Body of pancreas (tissue), 4 donors: ENCODE measurements at places on chromosomes 2 and 18.

GRCh38 chr2:65429786-65430602, 2.4 kb downstream of the SPRED2 start:
- H3K4me3 ChIP-seq = peak overlapping the region; percentile 99
- DNase-seq = peak; percentile 68

GRCh38 chr2:167708998-167709397, 538.4 kb downstream of the STK39 start:
- DNase-seq = no peak
- no peaks in the 10 kb centered on the region for H3K36me3 ChIP-seq
- H3K27me3 ChIP-seq = no peaks in the 10 kb centered on the region
- H3K27ac ChIP-seq = no peak overlapping the region

DNA sequence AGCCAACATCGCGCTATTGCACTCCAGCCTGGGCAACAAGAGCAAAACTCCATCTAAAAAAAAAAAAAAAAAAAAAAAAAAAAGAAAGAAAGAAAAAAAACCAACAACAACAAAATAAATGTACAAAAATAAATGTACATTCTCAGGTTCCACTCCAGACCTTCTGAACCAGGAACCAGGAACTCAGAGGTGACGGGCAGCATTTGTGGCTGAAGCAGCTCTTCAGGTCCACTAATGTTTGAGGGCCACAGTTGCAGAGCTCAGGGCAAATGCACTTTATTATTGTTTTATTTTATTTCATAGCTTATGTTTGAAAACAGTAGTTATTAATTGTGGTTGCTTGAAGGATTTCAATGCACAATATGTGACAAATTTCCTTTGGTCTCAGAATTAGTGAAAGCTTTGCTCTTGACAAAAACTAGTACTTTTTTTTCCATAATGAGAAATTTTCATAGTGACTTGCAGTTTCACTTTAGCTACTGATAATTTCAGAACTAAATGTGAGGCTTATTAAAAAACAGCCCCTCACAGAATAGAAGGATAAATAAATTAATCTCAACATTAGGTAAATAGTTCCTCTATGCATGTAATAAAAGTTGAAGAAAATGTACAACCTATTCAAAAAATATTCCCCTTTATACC, 378.4 kb upstream of the SPHKAP start:
- H3K36me3 ChIP-seq = no peaks in the 10 kb centered on the region
- no peak overlapping the region for H3K27ac ChIP-seq

GRCh38 chr2:3532941-3533340, 13.6 kb upstream of the ADI1 start:
- peaks cover 14% of the 10 kb centered on the region for H3K4me1 ChIP-seq
- no peak overlapping the region for H3K4me3 ChIP-seq
- no peak for DNase-seq
- H3K36me3 ChIP-seq = no peaks in the 10 kb centered on the region

DNA sequence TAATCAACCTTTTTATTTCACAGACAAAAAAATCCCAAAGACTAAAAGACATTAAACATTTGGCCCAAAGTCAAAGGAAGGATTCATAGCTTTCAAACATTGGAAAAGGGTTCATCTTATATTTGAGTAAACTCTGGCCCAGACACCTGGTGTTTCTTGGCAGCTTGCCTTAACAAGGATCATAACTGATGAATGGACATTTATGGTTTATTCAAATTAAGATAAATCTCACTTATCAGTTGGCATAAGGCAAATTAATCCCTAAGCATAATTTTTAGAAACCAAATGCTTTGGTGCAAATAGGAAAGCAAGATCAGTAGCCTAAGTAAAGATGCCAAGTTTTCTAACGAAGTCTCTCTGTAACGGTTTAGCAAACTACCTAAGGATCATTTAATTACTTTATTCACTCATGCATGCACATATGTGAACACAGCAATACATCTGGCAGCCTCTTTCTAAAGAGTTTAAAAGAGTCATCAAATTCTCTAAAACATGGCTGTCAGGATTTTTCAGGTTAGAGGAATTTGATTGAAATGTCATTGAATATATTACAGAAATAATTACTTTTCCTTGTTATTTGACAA, 323.4 kb upstream of the RBMS1 start:
- H3K36me3 ChIP-seq = no peaks in the 10 kb centered on the region
- no peak overlapping the region for H3K4me3 ChIP-seq
- H3K27me3 ChIP-seq = no peaks in the 10 kb centered on the region

DNA sequence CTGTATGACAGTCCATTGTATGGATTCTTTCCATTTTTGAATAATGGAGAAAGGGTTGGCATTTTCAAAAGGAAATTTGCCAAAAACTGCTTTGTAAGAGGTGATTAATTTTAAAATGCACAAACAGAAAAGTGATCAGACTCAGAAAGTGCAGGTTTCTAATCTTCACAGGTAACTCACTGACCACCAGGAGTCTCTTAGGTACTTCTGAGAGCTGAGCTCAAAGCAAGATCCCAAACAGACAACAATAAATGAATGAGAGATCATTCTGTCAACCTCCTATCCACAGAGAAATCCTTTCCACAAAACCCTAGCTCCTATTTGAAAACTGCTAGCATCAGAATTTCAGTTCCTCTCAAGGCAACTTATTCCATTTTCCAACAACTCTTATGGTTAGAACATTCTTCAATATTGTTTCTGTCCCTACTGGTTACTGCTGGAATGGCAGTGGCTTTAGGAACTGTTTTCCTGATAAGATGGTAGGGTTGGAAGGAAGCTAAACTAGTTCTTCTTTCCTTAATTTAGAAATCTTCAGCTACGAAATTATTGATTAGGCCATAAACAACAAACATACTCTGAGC, 20.6 kb upstream of the HAAO start:
- no peaks in the 10 kb centered on the region for H3K27me3 ChIP-seq
- H3K4me1 ChIP-seq = peaks cover 23% of the 10 kb centered on the region
- no peaks in the 10 kb centered on the region for H3K36me3 ChIP-seq
- H3K4me3 ChIP-seq = no peak overlapping the region
- H3K27ac ChIP-seq = no peak overlapping the region

- no peaks in the 10 kb centered on the region for H3K36me3 ChIP-seq
- H3K4me3 ChIP-seq = peak overlapping the region; percentile 91
- DNase-seq = no peak
- H3K27ac ChIP-seq = peak overlapping the region; percentile 92
- H3K4me1 ChIP-seq = peaks cover 26% of the 10 kb centered on the region
Observed at GRCh38 chr2:175168564-175168945, 552 bp upstream of the ATF2 start.

GRCh38 chr2:54750040-54750439, 26.6 kb downstream of the EML6 start:
- no peaks in the 10 kb centered on the region for H3K27me3 ChIP-seq
- H3K27ac ChIP-seq = no peak overlapping the region
- no peaks in the 10 kb centered on the region for H3K4me1 ChIP-seq
- H3K4me3 ChIP-seq = no peak overlapping the region

- H3K4me3 ChIP-seq = no peak overlapping the region
- H3K27me3 ChIP-seq = no peaks in the 10 kb centered on the region
- no peaks in the 10 kb centered on the region for H3K36me3 ChIP-seq
- H3K4me1 ChIP-seq = no peaks in the 10 kb centered on the region
- H3K27ac ChIP-seq = no peak overlapping the region
- no peak for DNase-seq
Observed at GRCh38 chr18:67342159-67342558, 174.4 kb downstream of the DSEL start.

- no peaks in the 10 kb centered on the region for H3K36me3 ChIP-seq
- H3K27me3 ChIP-seq = no peaks in the 10 kb centered on the region
- DNase-seq = no peak
- H3K27ac ChIP-seq = no peak overlapping the region
- H3K4me3 ChIP-seq = no peak overlapping the region
- H3K4me1 ChIP-seq = no peaks in the 10 kb centered on the region
Observed at GRCh38 chr18:79440316-79441110, 44.8 kb downstream of the NFATC1 start.

DNA sequence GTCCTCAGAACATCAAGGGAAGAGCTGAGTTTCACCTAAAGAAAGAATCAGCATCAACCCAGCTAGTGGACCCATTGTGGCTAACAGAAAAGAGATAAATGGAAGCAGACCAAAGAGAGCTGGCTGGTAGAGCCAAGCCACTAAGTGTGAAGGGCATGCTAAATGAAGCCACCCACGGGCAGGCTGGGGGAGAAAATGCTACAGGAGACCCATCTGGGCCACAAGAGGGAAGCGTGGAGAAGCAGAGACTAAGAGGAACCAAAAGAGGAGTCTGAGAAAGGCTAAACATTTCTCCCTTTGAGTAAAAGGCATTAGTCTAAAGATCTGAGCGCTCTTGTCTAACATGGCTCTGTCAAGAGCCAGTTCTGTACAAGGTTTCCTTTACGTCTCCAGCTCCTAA, 15.8 kb downstream of the CWC22 start:
- no peak for DNase-seq
- H3K4me3 ChIP-seq = no peak overlapping the region
- H3K27ac ChIP-seq = no peak overlapping the region
- peaks cover 10% of the 10 kb centered on the region for H3K4me1 ChIP-seq
- H3K27me3 ChIP-seq = no peaks in the 10 kb centered on the region

DNA sequence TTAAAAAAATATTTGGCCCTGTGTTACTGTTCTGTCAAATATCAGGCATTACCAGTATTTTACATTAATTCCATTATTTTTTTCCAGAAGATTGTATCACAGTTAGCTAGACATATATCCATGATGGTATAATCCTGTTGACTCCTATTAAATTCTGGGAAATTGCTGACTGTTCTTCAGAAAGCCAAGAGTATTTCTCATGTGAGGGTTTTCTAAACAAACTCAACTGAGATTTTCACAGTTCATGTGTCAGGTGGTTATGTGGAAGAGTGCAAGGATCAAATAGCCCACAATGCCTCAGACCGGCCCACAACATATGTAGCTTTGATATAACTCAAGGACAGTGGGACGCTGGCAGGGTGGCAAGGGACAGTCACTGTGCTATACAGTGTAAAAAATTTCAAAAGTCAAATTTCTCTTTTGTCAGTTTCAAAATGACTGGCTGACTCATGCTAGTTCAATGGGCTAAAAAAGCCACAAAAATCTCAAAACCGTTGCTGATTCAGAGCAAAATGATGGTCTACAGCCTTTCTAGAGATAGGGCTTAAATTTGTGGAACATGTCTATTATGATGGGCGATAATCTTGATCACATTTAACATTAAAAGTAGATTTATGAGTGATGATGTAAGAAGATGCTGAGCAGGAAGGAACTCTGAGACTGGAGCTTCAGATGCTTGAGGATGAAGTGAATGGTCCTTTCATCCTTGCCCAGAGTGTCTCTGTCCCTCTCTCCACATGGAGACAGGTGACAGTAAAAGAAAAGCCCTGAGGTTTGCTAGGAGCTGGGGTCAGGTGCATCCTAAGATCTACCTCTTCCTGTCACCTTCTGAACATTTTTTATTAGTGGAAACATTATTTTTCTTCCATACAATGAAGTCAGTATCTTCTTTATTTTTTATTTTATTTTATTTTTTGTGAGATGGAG, 175.8 kb upstream of the PIEZO2 start:
- DNase-seq = no peak
- H3K27ac ChIP-seq = no peak overlapping the region
- H3K4me1 ChIP-seq = peaks cover 10% of the 10 kb centered on the region
- no peaks in the 10 kb centered on the region for H3K36me3 ChIP-seq
- no peaks in the 10 kb centered on the region for H3K27me3 ChIP-seq

GRCh38 chr2:235661167-235661937, 167.5 kb downstream of the AGAP1 start:
- peaks cover 29% of the 10 kb centered on the region for H3K4me1 ChIP-seq
- H3K36me3 ChIP-seq = no peaks in the 10 kb centered on the region
- no peak overlapping the region for H3K27ac ChIP-seq
- no peaks in the 10 kb centered on the region for H3K27me3 ChIP-seq
- H3K4me3 ChIP-seq = no peak overlapping the region

DNA sequence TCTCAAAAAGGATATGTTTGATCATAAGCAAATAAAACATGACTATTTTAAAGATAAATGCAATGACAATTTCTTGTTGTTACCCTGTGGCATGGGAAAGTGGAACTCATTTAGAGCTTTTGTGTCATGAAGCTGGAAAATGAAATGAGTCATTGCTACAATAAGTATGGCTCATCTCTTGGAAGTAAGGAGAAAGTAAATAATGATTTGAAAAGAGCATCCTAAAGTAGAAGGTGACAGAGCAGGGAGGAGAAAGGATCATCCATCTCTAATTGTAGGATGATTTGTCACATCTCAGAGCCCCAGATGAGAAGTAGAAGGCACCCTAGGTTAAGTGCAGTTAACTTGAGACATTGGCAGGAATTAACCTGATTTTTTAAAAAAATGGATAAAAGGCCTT, 200.5 kb downstream of the CPS1 start:
- peaks cover 20% of the 10 kb centered on the region for H3K4me1 ChIP-seq
- H3K4me3 ChIP-seq = no peak overlapping the region
- no peaks in the 10 kb centered on the region for H3K27me3 ChIP-seq

DNA sequence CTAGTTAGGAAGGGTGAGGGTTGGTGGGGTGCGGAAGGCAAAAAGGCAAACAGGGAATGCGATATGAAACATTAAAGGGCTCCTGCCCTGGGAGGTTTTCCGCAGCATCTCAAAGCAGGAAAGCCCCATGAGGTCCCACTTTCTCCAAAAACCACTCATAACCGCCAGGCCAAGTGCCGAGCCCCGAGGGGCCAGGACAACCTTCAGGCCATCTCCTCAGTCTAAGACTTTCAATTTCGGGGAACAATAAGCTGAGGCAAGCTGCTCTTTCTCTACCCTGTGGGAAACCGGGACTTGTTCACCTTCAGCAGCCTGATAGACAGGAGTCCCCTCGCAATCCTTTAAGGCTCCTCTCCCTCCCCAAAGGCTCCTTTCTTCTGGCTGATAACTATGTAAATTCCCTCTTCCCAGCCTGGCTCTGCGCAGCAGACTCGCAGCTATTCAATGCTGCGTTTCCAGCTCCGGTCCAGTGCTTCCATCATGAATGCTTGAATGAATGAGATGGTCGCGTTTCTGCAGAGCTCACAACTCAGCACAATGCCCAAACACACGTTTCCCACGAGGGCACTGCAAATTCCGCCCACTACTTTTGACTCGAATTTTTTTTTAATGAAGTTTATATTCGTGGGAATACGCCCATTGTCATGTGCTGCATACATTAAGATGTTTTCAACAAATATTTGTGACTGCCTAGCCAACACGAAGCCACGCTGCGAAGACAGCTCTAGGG, 1.4 kb downstream of the LAMA1 start:
- peaks cover 23% of the 10 kb centered on the region for H3K4me1 ChIP-seq
- H3K27ac ChIP-seq = no peak overlapping the region
- H3K27me3 ChIP-seq = no peaks in the 10 kb centered on the region
- no peak for DNase-seq

- H3K27ac ChIP-seq = no peak overlapping the region
- H3K4me1 ChIP-seq = no peaks in the 10 kb centered on the region
- DNase-seq = no peak
- no peak overlapping the region for H3K4me3 ChIP-seq
Observed at GRCh38 chr18:59660786-59661743, 36.2 kb downstream of the CCBE1 start.

- H3K27me3 ChIP-seq = no peaks in the 10 kb centered on the region
- H3K4me1 ChIP-seq = no peaks in the 10 kb centered on the region
- H3K36me3 ChIP-seq = no peaks in the 10 kb centered on the region
- H3K27ac ChIP-seq = no peak overlapping the region
- H3K4me3 ChIP-seq = no peak overlapping the region
Observed at GRCh38 chr2:176926453-176926852, 286.1 kb upstream of the HNRNPA3 start.

GRCh38 chr2:230153390-230153976, 66.3 kb downstream of the SP110 start:
- H3K36me3 ChIP-seq = no peaks in the 10 kb centered on the region
- H3K27me3 ChIP-seq = no peaks in the 10 kb centered on the region
- no peak overlapping the region for H3K27ac ChIP-seq
- H3K4me1 ChIP-seq = no peaks in the 10 kb centered on the region
- DNase-seq = no peak
